NCI-H510A treated with DMSO at 0.1 percent for 48 hours (cell line): ENCODE measurements at places on chromosomes 13 and 19.

DNA sequence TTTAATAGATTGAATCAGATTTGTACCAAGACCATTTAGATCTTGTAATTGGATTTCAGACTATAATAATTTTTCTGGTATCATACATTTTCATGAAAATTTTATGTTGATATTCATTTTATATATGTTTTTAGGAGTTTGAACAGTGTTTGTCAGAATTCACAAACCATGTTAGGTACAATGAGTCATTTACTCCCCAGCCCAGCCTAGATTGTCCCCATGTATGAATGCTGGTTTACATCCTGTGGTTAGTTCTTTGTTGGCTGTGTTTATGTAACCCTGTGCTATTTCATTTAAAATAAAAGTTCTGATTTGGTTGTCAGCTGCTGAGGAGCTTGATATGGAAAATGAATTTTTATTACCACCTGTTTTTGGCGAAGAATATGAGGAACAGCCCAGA lies 96.7 kb downstream of the GJA3 start:
- DNase-seq: no peak

DNA sequence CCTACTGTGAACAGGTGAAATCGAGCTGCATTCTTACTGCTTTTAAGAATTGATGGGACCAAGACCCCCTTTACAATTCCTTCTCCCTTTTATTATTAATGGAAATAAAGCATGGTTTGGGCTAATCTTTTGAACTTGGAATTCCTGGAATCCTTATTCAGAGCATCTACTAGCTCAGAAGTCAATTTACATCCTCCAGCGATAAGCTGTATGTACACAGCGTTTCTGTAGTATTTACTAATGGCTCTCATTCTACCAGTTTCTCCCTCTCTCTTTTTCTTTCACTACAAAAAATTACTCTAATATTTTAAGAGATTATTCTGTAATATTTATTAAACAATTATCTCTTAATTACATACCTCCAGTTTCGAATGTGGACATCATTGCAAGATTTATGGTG lies 31.5 kb downstream of the FREM2 start:
- DNase-seq: no peak

GRCh38 chr19:46608178-46608577 lies 7.0 kb downstream of the CALM3 start:
- DNase-seq: no peak

DNA sequence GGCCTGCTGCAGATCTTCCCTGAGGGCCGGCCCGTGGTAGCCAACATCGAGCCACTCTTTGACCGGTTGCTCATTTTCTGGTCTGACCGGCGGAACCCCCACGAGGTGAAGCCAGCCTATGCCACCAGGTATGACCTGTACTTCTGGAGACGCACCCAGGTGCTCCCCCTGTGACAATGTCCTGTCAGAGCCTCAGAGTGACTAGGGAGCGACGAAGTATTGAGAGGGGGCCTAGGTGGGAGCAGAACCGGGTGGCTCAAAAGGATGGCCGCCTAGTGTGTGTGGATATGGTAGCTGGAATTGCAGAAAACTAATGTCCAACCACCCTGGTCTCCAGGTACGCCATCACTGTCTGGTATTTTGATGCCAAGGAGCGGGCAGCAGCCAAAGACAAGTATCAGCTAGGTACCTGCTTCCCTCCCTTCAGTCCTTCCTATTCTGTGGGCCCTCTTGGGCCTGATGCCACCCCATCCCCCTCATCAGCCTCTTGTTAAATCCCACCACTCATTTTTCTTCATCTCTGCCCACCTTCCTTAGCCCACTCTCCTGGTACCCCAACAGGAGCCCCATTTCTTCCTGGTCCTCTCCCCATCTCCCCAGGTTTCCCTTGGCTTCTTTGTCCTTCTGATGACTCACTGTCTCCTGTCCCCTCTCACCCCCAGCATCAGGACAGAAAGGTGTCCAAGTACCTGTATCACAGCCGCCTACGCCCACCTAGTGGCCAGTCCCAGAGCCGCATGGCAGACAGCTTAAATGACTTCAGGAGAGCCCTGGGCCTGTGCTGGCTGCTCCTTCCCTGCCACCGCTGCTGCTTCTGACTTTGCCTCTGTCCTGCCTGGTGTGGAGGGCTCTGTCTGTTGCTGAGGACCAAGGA lies 8.4 kb downstream of the EGLN2 start:
- no peak for DNase-seq

- DNase-seq: no peak
Observed at GRCh38 chr13:20867408-20867807, 35.1 kb downstream of the XPO4 start.

- peak; percentile 32 for DNase-seq
Observed at GRCh38 chr13:21175656-21176214, 617 bp downstream of the SKA3 start.

GRCh38 chr13:31435536-31435935 lies 235.8 kb downstream of the B3GLCT start:
- no peak for DNase-seq

DNA sequence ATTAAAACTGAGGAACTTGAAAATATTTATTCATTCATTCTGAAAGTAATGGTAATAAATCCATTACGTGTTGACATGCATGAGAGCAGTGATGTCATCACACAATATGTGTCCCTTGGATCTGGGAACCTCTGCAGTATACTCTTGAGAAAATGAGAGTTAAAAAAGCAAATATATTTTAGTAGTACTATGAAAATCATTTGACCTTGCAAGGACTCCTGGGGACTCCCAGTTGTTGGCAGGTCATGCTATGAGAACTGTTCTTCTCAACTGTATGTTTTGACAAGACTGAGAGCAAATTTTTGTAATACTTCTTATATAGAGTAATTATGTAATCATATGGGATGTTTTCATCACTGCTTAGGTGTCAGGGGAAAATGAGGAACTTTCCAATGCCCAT lies 249.4 kb downstream of the PCCA start:
- no peak for DNase-seq

GRCh38 chr19:58477871-58478270 lies 1.7 kb downstream of the ZNF446 start:
- no peak for DNase-seq

- no peak for DNase-seq
Observed at GRCh38 chr19:21492947-21493906, 12.2 kb upstream of the ZNF429 start.

GRCh38 chr13:29266756-29267733 lies 328.4 kb downstream of the SLC7A1 start:
- DNase-seq: no peak

- peak; percentile 74 for DNase-seq
Observed at GRCh38 chr13:110637747-110638146, 22.4 kb downstream of the NAXD start.

GRCh38 chr19:17127671-17128070 lies 52.1 kb downstream of the MYO9B start:
- no peak for DNase-seq

- no peak for DNase-seq
Observed at GRCh38 chr19:49491804-49492572, 4.2 kb upstream of the RPS11 start.

- DNase-seq: no peak
Observed at GRCh38 chr19:5466814-5467291, 11.6 kb downstream of the ZNRF4 start.

DNA sequence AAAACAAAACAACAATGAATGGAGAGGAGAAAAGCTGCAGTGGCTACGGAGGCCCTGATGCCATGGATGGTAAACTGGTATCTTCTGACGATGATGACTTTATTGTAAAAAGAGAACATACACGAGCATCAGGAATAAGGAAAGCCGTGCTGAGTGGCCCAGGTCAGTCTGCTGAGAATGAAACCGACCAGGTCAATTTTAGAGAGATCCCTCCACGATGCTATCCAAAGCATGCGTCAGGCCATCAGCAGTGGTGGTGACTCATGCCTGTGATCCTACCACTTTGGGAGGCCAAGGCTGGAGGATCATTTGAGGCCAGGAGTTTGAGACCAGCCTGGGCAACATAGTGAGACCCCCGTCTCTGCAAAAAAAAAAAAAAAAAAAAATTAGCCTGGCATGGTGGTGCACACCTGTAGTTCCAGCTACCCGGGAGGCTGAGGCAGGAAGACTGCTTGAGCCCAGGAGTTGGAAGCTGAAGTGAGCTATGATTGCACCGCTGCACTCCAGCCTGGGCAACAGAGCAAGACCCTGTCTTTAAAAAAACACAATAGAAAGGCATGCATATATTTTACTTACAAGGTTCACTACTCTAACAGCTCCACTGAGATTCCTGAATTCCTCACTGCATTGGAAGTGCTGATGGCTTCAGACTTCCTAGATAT lies 62.3 kb downstream of the GADD45B start:
- no peak for DNase-seq

DNA sequence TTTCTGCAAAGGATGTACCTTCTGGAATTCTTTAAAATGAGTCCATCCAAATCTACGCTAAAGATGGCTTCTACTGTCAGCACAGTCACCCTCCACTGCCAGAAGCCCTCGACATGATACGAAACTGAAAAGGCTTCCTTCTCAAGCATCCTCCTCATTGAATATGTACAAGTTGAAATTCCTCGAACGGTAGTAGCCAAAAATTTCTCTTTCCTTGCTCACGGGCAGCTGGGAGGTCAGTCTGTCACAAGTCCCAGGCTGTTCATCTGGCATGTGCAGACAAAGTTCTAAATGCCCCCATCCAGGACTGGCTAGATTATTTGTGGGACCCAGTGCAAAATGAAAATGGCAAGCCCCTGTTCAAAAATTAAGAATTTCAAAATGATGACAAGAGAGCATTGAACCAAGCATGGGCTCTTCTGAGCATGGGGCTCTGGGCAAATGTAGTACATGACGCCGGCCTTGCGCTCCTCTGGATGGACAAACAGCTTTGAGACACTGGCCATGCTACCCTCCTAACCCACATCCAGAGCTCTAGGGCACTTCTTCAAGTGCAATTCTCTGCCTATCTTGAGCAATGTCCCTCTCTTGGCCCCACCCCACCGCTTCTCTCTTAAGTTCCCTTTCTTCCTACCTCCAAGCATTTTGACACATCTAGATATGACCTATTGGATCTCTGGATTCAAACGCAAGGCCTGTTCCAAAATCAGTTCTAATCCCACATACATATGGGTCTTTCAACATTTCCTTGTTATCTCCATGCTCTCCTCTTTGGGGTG lies 78.9 kb upstream of the FLT1 start:
- DNase-seq: no peak

DNA sequence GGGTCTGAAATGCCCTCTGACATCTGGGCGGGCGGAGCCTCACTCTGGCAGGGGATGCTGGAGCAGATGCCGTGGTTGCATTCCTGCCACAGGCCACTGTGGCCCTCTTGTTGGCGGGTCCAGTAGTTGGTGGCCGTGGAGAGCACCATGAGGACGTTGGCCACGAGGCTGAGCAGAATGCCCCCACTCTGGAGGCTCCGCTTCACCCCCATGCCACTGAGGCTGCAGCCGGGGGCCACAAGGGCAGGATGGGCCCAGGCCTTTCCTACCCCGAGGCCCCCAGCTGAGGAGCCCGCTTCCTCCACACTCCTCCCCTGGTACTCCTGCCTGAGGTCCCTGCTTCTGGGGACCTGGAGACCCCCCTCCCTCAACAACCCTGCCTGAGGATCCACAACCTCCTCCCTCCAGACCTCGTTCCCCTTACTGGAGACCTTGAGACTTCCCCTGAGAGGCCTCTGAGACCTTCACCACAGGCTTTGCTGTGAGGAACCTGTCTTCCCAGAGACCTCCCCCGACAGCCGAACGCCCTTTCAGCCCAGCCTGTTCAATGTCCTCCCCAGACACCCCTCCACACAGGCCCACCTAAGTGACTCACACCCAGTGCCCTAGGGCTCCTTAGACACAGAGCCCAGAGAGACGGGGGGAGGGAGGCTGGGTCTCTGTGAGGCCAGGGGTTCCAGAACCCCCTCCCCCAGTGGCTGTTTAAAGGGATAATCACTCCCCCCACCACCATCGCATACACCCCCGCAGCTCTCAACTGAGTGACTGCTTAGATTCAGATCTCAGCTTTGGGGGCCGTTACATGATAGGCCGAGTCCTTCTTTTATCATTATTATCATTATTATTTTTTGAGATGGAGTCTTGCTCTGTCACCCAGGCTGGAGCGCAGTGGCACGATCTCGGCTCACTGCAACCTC lies at the start of gene CLDND2:
TSS of gene CLDND2 (minus strand) at position 638 of the 917 bp plus-strand sequence. CDS start at position 212, 426 bp downstream.
- DNase-seq: no peak

GRCh38 chr19:51493776-51494175 lies 7.8 kb downstream of the SIGLEC12 start:
- DNase-seq: no peak

DNA sequence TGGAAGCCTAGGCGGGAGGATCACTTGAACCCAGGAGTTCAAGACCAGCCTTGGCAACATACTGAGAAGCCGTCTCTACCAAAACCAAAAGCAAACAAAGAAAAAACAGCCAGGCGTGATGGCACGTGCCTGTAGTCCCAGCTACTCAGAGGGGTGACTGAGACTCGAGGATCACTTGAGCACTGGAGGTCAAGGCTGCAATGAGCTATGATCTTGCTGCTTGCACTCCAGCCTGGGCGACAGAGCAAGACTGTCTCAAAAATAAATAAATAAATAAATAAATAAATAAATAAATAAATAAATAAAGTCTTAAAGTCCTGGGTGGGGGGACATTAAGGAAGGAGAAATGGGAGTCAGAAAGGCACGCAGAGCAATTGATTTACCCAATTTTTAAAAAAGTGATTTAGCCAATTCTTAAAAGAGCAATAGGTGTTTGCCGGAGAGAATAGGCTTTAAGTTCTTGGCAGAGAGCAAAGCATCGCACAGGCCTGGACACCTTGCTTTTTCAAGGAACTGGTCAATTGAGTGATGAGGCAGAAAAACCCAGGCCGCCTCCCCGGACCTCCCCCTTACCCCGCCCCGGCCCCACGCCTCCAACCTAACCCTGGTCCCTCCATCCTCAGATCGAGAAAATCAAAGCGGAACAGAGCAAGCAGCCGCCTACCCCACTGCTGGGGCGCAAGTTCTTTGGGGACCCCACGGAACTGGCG lies 9.5 kb upstream of the SHKBP1 start:
- DNase-seq: no peak

- DNase-seq: no peak
Observed at GRCh38 chr19:38183251-38183897, 40.6 kb downstream of the DPF1 start.

- peak; percentile 57 for DNase-seq
Observed at GRCh38 chr19:37979547-37980082, 72.6 kb downstream of the SIPA1L3 start.

GRCh38 chr13:103067751-103068555 lies 1.7 kb upstream of the SLC10A2 start:
- peak; percentile 12 for DNase-seq

- no peak for DNase-seq
Observed at GRCh38 chr13:80923907-80924306, 583.0 kb upstream of the SPRY2 start.
